ENCODE measurements at places on chromosomes 2 and 18.

- DNase-seq = no peak
Measured at GRCh38 chr18:4319738-4320677, 135.1 kb downstream of the DLGAP1 start.

DNA sequence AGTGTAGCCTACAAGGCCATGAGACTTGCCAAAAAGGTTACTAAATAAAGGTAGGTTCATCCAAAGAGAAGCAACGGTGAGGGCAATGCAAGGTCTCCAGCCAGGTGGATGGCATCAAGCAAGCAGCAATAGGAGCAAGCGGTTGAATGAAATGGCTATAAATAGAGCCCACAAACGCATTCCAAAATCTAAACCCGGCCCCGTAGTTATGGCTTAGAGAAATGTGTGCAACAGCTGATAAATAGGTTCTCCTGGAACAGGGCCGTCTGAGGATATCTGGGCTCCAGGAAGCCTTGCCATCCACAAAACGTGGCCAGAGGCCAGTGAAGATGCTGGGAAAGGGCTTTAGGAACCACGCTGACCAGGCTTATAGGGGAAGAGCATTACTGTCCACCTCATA lies 146.1 kb upstream of the PID1 start:
- DNase-seq = no peak

GRCh38 chr2:178324077-178324476 lies 126.9 kb downstream of the PRKRA start:
- DNase-seq = no peak

- no peak for DNase-seq
Measured at GRCh38 chr2:46306330-46306751, 9.1 kb downstream of the EPAS1 start.

- no peak for DNase-seq
Measured at GRCh38 chr2:187594801-187595200, 40.6 kb upstream of the TFPI start.

- no peak for DNase-seq
Measured at GRCh38 chr2:171921970-171922229, 361 bp upstream of the HAT1 start.

DNA sequence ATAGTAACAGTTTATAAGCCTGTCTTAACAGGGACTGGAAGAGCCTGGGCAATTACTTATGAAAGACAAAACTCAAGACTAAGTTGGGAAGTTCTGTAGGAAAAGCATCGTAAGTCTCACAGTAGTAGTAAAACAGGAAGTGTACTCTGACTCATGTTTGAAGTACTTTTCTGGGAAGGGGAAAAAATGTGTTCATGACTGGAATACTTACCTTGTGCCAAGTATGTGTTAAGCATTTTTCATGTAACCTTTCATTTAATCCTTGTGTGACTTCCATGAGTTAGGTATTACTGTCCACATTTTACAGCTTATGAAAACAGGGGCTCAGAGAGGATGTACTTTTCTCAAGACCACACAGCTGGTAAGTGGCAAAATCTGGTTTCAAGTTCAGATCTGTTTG lies 13.7 kb upstream of the SKOR2 start:
- DNase-seq = no peak

Data from eye (tissue), 1 donor.